ENCODE measurements at places on chromosomes 4 and X.

DNA sequence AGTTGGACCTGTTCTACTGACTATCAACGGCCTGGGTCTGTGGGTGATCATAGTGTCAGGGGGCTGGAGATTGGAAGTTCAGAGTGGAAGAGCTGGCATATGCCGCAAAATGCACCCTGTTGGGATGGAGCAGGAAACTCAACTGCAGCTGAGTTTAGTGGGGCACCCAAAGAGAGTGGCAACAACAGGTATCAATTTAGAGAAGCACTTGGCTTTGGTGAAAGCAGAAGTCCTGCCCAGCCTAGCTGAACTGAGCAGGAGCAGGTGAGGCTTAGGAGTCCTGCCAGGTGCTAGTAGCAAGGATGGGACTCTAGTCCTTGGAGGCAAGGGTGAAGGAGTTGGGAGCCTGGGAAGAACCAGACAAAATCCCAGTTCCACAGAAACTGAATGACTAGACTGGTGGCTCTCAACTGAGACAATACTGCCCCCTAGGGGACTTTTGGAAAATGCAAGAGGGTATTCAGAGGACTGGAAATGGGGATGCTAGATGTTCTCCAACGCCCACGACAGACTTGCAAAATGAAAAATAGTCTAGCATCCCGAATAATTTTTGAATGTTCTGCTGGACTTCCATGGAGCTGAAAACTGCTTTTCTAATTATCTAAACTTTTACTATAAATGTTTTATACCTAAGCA is 49.4 kb downstream of the RTL9 start:
- peak; percentile 21 for DNase-seq

DNA sequence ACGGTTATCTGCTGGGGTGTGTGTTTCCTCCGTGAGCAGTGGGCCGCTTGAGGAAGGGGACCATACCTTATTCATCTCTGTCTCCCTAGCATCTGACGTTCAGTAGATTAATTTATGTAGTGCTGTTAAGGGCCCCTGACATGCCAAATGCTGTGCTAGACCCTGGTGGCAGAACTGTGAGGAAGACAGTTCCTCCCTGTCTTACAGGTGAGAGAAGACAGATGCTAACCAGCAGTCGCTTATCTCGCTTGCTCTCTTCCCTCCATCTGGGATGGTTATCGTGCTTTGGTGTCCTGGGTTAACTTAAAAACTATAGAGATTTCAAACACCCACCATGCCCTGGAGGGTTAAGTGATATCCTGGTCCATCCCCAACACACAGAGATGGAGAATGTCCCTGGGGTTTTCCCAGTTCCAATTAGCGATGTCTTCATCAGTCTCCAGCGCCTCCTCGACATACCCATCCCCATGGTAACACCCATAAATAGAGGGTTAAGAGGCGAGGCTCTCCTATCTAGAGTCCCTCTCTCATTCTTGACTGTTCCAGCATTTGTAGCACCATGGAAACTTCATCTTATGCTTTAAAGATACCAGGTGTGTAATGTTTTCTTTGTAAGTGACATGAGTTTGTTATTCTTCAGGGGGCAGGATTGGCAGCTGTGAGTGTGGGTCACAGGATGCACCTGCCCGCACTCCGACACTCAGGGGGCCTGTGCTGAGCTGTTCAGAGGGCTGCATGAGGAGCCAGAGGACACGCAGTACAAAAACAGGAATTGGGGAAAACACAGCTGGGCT is 135.2 kb downstream of the STK32B start:
- no peak for DNase-seq

DNA sequence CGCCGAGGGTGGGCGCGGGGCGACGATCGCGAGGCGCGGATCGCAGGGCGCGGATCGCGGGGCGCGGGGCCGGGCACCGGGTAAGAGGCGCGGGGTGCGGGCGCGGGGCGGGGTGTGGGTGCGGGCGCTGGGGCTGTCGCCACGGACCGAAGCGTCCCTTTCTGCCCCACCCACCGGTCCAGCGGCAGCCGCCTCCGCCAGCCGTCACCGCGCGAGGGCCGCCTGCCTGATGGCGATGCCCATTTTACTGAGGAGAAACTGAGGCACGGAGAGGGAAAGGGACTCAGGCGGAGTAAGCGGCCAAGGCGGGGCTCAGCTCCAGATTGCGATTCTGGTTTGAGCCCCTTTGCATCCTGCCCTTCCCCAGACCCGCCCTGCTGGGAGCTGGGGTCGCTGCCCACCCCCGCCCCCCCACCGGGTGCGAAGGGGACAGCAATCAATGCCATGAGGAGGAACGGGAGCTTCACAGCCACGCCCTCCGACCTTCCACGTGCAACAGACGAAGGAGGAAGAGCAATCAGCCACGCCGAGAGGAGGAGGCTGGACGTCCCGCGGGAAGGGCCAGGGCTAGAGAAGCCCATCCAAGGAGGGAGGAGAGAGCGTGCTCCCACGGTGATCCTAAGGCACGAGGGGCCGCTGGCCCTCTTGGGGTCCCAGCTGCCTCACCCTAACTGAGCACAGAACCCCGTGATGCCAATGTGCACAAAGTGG is 10.9 kb upstream of the MAN2B2 start:
- DNase-seq = no peak

- no peak for DNase-seq
Measured at GRCh38 chrX:95585321-95585720, 1099.3 kb upstream of the DIAPH2 start.

- DNase-seq = no peak
Measured at GRCh38 chr4:149997881-149998421, 80.3 kb upstream of the DCLK2 start.

GRCh38 chr4:138090918-138091676 is 151.1 kb downstream of the SLC7A11 start:
- DNase-seq = no peak

DNA sequence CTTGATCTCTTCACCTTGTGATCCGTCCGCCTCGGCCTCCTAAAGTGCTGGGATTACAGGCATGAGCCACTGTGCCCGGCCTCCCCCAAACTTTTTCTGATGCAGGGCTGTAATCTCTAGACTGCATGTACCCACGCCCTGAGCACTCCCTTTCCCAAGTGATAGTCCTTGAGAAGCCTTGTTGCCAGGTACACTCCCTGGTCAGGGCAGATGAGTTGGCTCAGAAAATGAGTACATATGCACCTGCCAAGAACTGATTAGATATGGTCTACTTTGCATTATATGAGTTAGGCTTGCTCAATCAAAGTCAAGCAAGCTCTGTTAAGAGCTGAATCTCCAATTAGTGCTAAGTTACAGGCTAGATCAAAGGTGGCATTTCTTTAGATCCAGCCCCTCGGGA is 20.3 kb downstream of the APOO start:
- no peak for DNase-seq

DNA sequence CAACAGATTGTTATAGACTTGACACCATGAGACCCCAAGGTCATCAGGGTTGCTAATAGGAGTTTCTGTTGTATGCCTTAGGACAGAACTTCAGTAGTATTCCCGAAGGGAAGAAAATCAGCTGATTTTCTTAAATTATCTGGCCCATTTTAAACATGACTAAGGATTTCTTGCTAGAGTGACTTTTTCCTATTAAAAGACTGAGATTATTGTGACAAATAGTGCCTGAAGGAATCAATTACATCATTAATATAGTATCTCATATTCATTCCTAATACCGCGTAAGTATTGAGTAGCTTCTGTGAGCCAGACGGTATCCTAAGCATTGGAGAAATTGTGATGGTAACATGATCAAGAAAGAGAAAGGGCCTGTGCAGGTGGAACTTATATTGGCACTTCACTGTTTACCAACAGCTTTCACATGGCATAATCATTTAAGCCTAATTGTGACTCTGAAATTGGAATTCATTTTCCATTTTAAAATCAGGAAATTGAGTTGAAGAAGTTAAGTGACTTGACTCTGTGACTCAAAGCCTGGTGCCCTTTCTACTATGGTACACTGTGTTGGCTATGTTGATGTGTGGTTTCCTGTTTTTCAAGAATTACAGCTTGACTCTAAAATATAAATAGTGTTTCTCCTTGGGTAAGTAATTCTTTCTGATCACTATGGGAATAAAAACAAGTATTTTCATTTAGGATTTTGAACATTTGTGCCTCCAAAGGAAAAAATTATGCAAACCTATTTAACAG is 4.1 kb downstream of the AFF1 start:
- no peak for DNase-seq

DNA sequence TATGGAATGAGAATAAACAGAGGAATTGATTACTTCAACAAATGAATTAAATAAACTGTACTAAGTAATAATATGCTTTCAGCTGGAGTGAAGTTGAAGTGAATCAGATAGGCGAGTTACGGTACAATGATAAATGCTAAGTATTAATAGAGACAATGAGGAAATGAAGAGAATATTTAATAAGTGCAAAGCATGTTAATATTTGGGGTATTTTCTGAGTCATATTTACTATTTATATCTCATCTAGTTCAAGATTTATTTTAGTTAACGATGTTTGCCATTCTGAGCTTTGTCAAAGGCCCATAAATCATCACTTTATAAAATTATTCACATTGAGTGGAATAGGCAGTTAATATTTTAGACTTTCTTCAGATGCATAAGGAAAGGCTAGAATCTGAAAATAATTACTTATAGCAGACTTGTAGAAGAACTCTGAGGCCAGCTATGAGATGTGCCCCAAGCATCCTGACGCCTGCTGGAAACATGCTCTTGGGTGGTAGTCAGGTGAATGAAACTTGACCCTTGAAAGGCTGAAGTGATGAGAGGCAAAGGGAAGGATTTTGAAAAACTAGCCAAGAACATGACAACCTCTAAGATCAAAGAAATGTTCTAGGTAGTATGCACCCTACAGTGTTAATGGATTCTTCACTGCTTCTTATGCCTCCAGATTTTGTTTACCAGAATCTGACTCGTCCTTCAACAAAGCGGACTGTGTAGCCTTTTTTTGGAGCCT is 133.8 kb upstream of the STIM2 start:
- no peak for DNase-seq

DNA sequence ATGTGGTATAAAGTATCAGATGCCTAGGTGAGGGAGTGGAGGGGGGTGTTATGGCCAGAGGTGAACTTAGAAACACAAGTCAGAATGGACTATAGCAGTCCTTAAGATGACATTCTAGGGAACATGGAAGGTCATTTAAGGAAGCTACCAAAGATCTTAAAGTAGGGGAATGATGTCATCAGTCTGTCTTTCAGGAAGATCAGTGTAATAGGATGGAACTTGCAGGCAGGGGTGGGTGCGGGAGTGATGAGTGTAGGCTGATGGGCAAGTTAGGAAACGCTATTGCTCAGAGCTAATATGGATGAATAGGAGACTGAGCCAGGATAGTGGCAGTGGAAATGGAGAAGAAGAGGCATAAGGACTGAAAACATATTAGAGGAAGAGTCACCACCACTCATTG is 27.5 kb upstream of the CWH43 start:
- no peak for DNase-seq

DNA sequence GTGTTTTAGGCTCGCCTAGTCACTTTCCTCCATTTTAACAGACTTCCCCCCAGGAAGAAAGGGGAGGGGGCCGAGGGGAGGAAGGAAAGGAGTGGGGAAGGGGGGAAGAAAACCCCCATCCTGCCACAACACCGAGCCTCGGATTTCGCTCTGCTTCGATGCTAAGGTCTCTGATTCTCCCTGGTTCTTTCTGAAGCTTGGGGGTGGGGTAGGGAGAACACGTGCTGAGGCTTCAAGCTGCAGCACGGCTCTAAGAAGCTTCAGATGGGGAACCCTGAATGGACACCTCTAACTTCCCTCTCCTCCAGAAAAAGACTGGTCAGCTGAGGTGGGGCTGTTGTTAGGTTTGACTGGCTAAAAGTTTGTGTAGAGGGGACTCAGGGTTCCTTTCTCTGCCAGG is 61.8 kb downstream of the RHOH start:
- DNase-seq = no peak

DNA sequence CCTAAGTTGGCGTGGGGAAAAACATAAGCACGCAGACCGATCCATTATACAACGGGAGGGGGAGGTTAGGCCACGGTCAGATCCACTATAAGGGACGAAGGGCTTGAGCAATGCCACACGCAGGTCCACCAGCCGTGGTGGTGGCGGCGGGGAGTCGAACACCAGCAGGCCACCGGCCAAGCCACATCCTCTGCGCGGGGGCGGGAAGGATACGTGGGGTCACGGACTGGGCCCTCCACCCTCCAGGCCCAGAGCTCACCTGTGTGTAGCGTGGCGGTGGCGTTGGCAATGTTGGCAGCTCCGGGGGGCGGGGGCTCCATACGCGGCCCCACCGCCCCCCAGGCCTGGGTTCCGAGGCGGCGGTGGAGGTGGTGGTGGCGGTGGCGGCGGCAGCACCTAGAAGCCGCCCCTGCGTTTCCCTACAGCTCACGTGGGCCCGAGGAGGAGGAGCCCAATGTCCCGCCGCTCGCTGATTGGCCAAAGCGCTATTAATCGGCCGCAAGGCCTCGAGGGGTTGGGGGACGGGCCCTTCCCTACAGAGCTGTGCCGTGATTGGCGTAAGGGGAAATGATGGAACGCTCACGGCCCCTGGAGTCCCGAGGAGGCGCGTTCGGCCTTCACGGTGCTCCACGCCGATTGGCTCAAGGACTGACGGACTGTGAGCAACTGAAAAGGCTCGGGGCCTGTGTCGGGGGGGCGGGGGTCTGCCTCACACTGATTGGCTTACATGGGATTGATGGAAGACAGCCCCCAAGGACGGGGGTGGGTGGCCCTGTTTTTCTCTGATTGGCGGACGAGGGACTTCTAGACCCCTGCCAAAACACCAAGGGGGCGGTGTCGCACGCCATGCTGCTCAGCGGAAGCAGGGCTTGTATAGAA is at the start of gene ELK1:
Gene ELK1, minus strand, starts transcription at position 400 of the 879 bp plus-strand sequence. CDS start 9,122 bp downstream, outside the sequence.
- peak; percentile 84 for DNase-seq
